ENCODE measurements at places on chromosomes 11 and 22.
A peak's percentile ranks its signal among the peaks of the same experiment; 100 is the strongest.

DNA sequence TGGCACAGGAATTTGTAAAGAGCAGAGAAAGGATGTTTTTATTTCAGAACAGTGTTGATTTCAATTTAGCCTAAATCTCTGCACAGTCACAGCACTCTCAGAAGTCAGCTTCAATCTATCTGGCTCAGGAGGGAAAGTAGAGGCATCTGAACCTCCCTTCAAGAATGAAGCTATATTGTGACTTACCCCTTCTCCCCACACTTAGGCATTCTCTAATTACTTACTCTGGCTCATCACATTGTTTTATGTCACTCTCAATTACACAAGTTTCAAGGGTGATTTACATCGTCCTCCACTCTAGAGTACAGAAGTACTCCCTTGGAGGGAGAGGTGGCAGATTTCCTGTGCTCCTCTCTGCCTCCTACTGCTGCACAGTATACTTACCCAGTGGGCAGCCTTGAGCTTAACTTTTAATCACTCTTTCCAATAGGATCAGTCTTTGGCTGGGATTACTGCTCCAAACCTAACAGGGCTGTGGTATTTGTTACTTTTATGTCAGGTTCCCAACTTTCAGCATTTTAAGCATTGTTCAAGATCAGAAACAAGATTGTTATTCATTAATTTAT, 211.4 kb downstream of the AASDHPPT start:
- DNase-seq: no peak

- no peak for DNase-seq
These were observed 10.3 kb upstream of the THOC5 start for GRCh38 chr22:29563652-29564460.

GRCh38 chr11:45252877-45253276, 33.3 kb downstream of the SYT13 start:
- no peak for DNase-seq

- no peak for DNase-seq
These were observed 14.7 kb upstream of the GLB1L2 start for GRCh38 chr11:134317103-134317502.

DNA sequence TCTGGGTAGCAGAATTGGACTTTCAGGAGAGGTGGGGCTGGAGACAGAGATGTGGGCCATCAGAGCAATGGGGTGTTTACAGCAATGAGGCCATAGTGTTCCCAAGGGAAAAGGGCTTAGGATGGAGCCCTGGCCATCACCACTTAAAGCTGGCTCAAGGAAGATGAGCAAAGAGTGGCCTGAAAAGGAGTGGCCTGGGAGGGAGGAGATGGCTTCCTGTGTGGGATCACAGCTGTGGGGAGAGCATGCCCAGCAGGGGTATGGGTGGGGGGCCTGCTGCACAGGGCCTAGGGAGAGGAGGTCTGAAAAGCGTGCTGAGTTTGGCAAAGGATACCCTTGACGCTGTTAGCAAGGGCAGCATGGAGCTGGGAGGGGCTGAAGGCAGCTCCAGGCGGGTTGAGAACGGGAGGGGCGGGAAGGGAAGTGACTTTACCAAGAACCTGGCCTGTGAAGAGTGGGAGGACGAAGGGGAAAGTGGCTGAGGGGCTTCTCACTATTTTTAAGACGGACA, 13.9 kb downstream of the LRRC32 start:
- no peak for DNase-seq

DNA sequence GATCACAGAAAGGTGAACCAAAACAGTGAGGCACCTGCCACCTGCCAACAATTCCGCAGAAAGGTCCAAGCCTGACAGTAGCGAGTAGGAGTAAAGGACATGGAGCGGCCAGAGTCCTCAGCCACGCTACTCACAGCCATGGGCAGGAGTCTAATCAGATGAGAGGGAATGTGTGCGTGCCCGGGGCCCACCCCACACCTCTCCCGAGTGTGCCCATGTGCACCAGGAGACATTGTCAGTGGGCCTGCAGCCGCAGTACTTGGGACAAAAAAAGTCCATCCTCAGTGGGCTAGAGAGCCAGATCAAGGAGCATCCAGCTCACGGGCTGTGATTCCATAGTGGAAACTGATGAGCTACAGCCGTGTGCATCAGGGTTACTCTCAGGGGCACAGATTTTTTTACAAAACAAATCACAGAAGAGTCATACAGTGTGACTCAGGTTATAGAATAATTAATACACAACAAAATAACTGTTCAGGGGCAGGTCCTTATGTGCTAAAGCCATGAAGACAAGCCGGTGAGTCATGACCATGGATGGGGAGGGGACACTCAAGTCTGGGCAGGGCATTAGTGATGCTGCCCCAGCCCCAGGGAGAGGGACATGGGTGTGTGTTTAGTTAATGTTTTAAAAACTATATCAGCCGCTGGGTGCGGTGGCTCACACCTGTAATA, 12.0 kb downstream of the SART1 start:
- DNase-seq: no peak

DNA sequence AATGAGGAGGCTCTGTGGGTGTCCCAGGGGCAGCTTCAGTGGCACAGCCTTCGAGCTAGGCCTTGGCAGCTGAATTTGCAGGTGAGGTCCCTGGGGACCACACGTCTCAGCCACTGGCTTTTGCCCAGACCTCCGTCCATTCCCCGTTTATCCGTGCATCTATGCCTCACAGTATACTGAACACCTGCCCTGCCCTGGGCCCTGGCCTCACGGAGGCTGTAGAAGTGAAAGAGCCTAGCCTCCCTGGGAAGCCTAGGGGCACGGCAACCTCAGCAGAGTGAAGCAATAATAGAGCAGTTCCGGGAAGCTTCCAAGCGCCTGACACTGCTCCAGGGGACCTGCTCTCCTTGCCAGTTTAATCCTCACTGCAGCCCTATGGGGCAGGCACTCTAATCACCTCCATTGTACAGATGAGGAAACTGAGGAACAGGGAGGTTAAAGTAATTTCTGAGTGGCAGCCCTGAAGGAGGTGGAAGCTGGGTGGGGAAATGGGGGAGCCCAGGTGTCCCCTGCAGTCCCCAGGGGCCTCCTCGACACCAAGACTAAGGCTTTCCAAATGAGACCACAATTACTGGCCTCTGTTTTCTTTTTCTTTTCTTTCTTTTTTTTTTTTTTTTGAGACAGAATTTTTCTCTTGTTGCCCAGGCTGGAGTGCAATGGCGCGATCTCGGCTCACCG, 2.7 kb upstream of the NFAM1 start:
- no peak for DNase-seq

DNA sequence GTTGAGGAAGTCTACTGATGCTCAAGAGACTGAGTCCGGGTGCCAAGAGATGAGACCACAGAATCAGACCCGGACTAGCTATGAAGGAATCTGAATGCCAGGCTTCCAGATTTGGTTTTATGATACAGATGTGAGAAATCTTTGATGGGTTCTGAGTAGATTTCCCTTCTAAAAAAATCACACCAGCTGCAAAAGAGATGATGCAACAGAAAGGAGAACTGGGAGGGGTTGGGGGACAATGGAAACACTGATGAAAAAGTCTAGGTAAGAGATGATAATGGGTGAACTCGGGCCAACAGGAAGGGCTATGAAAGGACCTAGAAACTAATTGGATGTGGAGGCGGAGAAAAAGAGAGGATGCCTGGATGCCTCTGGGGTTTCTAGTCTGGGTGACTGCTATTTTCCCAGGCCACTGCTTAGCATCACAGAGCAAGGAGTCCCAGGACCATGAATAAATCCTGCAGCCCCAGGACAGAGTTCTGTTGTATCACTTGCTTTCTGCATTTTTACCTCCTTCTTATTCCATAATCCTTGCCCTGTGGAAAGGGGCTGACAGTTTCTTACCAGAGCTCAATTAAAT, 115.4 kb upstream of the SEZ6L start:
- no peak for DNase-seq

- DNase-seq: no peak
These were observed 78.7 kb downstream of the ZNRF3 start for GRCh38 chr22:28962042-28962554.

GRCh38 chr22:37672206-37672919, 3.1 kb upstream of the LGALS1 start:
- no peak for DNase-seq

DNA sequence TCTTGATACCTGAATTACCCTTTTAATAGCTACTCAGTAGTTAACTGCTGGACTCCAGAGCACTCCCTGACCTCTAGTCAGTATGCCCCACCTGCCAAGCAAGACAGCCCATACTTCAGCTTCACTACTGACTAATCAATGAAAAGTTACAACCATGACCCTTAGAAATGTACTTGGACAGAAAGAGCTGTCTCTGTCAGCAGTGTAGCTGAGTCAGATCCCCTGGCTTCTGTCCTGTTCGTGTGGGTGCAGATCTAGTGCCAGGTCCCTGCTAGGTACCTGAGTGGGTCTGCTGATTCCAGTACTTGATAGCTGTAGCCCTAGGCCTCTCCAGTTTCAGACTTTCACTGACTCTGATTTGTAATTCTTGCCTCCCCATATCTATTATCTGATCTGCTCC, 265.8 kb upstream of the POU2AF2 start:
- no peak for DNase-seq

DNA sequence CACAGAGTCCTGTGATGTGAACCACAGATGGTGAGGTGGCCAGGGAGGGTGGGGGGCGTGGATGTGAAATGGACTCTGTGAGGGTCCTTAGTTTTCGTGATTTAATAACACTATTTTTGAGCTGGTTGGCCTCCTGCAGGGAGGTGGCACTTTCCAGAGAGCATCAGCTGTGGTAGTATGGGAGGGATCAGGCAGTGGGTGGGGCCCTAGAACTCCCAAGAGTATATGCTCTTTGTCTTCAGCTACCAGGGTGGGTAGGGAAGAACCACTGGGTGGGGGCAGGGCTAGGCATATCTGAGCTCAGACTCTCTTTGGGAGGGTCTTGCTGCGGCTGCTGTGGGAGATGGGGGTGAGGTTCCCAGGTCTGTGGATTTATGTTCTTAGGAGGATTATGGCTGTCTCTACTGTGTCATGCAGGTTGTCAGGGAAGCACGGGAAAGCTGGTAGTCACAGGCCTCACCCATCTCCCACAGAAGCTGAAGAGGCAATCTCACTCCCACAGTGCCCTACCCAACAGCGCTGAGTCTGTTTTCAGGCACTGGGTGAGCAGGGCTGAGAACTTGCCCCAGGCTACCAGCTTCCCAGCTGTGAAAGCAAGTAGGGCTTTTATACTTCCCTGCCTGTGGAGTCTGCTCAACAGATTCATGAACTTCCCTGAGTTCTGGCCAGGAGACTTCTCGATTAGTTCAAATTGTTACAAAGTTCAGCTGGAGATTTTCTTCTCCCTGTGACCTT, 47.9 kb upstream of the SNX19 start:
- no peak for DNase-seq

GRCh38 chr11:62613291-62613778, 278 bp downstream of the ROM1 start:
- no peak for DNase-seq

GRCh38 chr22:30309951-30310741, 16.6 kb downstream of the TBC1D10A start:
- no peak for DNase-seq

- no peak for DNase-seq
These were observed 77.9 kb downstream of the KCNQ1 start for GRCh38 chr11:2522631-2523255.

- DNase-seq: no peak
These were observed 398.5 kb downstream of the TBC1D22A start for GRCh38 chr22:47160781-47161520.

GRCh38 chr22:35578836-35579575, 38.1 kb downstream of the MB start:
- no peak for DNase-seq

DNA sequence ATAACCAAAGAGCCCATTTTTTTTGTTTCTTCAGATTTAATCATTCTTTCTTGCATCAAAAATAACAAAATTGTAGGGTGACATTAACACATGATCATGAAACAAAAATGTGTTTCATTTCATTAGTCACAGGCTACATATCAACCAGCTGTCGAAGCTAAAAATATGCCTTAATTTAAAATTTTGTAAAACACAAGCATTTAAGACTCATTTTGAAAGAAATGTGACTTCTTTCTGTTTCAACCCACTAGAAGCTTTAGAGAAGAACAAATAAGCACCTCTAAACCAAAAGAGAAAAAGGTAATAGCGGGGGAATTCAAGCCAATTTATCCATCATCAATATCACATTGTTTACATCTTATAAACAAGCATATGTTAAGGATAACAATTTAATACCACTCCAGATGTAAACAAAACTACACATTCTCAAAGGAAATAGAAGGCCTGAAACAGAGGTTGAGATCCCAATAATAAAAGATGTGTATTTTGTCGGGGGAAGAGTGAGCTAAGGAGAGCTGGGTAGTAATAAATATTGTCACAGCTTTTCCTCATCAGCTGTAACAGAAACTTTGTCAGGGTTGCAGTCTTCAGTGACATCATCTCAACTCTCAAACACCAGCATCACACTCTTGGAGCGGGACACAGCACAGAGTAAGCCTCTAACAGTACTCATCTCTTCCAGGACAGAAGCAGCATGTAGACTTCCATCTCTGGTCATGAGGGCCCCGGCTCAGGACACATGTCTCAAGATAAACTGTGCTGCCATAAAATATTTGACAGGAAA, 42.0 kb downstream of the ALG9 start:
- DNase-seq: no peak

- DNase-seq: no peak
These were observed 34.7 kb downstream of the LDHAL6A start for GRCh38 chr11:18490319-18490718.

GRCh38 chr11:70233511-70233934, 30.4 kb downstream of the FADD start:
- DNase-seq: peak; percentile 6

DNA sequence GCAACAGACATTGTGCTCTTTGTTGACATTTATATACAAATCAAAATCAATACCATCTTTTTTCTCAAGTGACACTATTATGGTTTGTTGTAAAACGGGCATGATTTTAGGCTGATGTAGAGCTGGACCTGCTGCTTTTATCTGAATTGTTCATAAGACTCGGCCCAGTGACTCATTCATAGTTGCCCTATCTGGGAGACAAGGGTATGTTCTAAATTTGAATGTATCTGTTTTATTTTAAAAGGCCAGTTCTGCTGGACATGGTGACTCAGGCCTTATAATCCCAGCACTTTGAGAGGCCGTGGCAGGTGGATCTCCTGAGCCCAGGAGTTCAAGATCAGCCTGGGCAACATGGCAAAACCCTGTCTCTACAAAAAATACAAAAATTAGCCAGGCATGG, 39.3 kb downstream of the CEP295 start:
- no peak for DNase-seq

GRCh38 chr11:75577207-75577606, 15.2 kb downstream of the SERPINH1 start:
- DNase-seq: no peak

DNA sequence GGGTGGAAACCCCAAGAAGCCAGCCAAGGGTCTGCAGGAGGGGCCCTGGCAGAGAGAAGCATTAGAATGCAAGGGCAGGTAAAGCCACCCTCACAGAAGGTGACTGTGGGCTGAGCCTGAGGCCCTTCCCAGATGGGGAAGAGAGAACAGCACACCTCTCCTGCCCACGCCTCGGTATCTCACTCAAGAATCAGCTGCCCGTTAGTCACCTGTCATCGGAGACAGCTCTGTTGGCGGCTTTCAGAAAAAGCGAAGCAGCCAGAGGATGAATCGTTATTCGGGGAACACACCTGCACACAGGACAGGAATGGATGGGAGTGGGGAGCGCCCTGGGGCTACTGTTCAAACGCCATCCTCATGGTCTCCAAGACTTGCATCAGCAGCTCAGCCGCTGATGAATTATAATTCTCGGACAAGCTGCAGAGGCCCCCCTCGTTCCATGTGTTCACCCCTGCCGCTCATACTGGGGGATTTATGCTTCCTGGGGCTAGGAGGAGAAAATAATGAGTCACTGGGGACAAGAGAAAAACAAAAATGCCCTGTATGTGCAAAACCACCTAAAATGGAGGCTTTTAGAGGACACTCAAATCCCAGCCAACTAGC, 21.6 kb upstream of the TMA7B start:
- DNase-seq: no peak
